ENCODE measurements at places on chromosomes 11 and 22. TPM values are rescaled to one million over a fixed set of nuclear protein-coding genes. Genes with fewer than 3 reads are reported as not detected.

Gene PLEKHB1
- total RNA-seq = 58.1 TPM

- DNase-seq = no peak
Observed at GRCh38 chr22:20248461-20248978, 19.6 kb downstream of the RTN4R start.

Gene SLCO2B1
- 112 TPM for total RNA-seq

Gene ACAT1
- 34.3 TPM for total RNA-seq

Gene TREH
- 23.0 TPM for total RNA-seq

DNA sequence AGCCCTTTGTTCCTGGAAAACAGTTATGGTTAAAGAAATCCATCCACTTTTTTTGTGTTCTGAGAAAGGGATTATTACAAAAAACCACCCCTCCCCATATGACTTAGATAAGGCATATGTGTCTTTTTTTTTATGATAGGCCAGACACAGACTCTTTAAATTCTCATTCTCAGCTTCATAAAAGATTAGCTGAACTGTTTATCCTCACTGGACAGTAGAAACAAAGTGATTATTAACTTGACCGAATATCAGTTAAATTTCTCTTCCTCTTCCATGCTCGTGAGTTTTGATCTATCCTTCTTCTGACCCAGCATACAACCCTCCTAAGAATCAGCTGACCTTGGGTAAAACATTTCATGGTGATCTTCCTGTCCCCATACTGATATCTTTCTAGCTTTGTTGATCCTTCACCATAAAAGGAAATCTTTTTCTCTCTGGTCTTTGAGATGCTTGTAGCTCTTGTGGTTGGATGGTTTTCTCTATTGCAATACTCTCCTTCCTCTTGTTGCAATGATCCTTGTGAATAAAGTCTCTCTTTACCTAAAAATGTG is 26.2 kb downstream of the OR2AG2 start:
- DNase-seq = no peak

DNA sequence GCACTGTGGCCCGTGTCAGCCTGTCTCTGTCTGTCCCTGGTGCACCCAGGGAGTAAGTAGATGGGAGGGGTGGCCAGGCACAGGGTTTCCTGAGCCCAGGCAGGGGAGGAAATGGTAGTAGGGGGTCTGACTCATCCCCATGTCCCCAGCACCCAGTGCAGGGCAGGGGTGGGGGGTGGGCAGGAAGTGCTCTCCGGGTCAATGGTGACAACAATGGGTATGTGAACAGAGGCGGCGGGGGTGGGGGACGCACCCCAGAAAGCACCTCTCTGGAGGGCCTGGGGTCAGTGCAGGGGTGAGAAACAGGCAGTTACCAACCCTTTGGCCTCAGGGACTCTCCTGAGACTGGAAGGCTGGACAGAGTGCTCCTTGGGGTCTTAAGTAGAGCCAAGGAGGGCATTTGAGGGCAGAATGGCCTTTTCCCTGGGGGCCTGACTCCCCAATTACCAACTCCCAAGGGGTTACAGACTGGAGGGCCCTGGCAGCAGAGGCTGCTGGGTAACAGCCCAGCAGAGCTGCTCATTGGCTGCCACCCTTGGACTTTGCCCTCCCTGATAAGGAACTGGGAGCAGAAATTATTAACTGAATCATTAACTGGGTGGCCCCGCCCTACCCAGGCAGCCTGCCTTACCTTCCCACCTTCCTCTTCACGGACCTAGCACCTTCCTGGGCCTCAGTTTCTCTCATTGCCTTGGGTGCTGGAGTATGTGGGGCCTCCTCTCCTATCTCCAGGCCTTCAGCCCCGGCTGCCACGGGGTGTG is 4.2 kb downstream of the MYRF start:
- peak; percentile 87 for DNase-seq

GRCh38 chr22:44046485-44047141 is 22.5 kb downstream of the PARVB start:
- no peak for DNase-seq

DNA sequence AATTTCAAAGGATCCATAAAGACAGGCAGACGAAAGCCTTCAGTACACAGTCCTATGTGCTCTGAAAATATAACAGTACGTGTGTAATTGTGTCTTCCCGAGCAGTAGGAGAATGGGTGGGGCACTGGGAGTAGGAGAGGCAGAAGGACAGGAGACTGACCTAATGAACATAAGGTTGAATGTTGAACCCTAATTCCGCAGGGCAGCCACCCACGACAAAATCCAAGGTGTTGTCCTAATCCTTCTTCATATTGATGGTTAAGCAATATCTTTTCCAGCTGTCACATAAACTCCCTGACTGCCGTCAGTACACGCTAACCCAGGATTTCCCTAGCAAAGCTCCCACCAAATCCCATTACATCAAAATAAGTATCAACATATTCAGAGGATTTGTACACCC is 34.5 kb downstream of the SPATA19 start:
- DNase-seq = no peak

Gene APOBEC3A
- total RNA-seq = not detected

Gene DGAT2
- 5.8 TPM for total RNA-seq

- no peak for DNase-seq
Observed at GRCh38 chr11:103875855-103876510, 160.5 kb upstream of the DDI1 start.

Gene EMID1
- total RNA-seq = 7.0 TPM

GRCh38 chr11:72747289-72747855 is 4.8 kb downstream of the ARAP1 start:
- no peak for DNase-seq

Gene MPPED2
- 5.6 TPM for total RNA-seq

- DNase-seq = no peak
Observed at GRCh38 chr11:31030138-31030792, 339.3 kb downstream of the DCDC1 start.

DNA sequence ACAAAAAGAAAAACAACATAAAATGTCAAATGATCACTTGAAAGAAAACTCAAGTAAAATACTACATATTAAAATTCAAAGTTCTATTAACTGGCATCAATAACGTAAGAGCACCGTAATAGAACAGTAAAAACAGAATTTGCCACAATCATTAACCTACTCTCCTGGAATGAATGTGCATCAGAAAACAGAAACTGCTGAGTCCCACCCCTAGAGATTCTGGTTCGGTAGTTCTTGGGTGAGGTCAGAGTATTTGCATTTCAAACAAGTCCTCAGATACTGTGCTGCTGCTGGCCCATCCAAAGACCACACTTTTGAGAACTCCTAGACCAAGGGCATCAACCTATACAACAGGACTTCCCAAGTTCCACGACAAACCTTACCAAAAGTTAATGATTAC is 23.5 kb downstream of the PITPNB start:
- no peak for DNase-seq

- peak; percentile 17 for DNase-seq
Observed at GRCh38 chr11:11534981-11535380, 86.8 kb downstream of the GALNT18 start.

DNA sequence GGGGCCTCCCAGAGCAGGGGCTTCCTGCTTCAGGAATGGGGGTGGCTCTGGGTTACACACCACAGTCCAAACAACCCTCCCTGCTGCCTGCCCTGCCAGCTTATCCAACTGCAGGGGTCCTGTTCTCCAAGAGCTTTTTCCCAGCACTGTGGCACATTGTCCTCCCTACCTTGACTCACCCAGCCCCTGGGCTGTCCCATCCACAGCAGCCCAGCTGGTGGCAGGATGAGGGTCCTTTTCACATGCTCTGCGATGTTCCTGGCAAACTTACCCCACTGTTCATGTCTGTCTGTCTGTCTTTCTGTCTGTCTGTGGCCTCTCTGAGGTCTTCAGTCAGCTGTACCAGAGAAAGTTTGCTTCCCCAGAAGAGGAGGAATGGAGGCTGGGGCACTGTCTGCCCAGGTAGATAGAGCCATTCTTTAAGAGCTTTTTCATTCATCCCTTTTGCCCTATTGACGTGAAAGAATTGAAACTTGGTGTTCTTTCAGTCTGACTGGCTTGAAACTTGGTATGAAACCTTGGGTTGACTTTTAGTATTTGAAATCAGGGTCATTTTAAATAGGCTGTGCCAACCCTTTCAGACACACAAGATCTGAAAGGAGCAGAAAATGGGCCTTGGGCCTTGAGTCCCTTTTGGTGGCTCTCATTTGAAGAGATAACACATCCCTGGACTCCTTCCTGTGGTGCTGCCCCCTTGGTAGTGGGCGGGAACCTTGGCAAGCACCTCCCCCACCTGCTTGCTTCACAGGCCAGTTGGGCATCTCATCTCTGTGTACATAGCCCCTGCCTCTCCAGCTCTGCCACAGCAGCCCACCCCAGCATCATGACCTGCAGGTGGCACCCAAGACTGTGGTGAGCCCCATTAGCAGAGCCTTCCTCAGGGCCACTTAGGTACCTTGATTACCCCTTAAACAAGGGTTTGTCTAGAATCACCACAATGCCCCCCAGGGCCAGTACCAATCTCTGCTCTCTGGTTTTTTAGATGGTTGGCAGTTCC is 74.6 kb upstream of the SUSD2 start:
- DNase-seq = no peak

DNA sequence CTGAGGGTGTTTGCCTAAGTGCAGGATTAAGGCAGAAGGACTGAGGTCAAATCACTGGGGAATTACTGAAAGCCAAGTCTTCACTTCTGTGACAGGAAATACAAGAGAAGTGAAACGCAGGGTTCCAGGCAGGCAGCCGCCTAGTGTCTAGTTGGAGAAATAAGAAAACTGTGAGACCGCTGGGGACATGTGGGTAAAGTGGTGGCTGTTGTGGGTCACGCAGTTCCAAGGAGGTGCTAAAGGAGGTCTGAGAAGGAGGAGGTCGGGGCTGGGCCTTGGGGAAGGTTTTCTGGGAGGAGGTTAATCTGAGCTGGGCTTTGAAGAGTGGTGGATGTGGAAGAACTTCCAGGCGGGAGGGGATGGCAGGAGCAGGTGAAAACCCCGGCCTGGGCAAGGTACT is 11.2 kb downstream of the MCM5 start:
- no peak for DNase-seq

Gene CSNK2A3
- 1.6 TPM for total RNA-seq

Gene SLC22A12
- total RNA-seq = not detected

Gene TSPAN32
- total RNA-seq = 1.1 TPM

GRCh38 chr11:2194877-2195755 is 23.5 kb upstream of the TH start:
- DNase-seq = no peak

Gene PIWIL4
- total RNA-seq = 11.0 TPM

- DNase-seq = no peak
Observed at GRCh38 chr11:57214098-57214417, 23.0 kb downstream of the APLNR start.

- DNase-seq = peak; percentile 60
Observed at GRCh38 chr22:37051391-37052385, at the start of gene KCTD17. Gene KCTD17 (plus strand): TSS chr22:37051742. CDS start chr22:37051761, 19 bp downstream.

DNA sequence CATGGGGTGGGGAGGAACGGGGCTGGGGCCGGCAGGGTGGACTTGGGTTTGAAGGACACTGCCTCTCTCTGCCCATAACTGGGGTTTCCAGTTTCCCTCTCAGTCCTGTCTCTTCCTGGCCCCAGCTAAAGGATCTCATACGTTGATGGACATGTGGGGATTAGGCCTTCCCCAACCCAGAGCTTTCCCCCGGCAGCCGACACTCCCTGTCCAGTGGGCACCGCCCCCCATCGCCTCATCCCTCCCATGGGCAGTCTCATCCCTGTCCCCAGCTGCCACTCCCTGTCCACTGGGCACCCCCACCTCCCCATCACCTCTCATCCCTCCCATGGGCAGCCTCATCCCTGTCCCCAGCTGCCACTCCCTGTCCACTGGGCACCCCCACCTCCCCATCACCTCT is 22.2 kb upstream of the ACR start:
- no peak for DNase-seq

GRCh38 chr11:46047520-46047919 is 73.7 kb downstream of the PHF21A start:
- no peak for DNase-seq

Gene NCAM1
- 20.3 TPM for total RNA-seq

Gene TSSK2
- not detected for total RNA-seq

Gene ZNF70
- 6.8 TPM for total RNA-seq

GRCh38 chr11:13972944-13973343 is 10.4 kb downstream of the SPON1 start:
- DNase-seq = no peak

DNA sequence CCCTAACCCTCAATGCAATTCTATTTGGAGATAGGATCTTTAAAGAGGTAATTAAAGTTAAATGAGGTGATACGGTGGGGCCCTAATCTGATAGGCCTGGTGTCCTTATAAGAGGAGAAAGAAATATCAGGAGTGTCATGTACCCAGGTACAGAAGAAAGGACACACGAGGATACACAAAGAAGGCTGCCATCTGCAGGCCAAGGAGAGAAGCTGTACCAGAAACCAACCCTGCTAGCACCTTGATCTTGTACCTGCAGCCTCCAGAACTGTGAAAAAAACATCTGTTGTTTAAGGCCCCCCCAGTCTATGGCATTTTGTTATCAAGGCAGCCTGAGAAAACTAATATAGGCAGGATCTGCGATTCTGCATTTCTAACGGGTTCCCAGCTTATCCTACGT is 44.2 kb downstream of the FBXO7 start:
- DNase-seq = no peak

DNA sequence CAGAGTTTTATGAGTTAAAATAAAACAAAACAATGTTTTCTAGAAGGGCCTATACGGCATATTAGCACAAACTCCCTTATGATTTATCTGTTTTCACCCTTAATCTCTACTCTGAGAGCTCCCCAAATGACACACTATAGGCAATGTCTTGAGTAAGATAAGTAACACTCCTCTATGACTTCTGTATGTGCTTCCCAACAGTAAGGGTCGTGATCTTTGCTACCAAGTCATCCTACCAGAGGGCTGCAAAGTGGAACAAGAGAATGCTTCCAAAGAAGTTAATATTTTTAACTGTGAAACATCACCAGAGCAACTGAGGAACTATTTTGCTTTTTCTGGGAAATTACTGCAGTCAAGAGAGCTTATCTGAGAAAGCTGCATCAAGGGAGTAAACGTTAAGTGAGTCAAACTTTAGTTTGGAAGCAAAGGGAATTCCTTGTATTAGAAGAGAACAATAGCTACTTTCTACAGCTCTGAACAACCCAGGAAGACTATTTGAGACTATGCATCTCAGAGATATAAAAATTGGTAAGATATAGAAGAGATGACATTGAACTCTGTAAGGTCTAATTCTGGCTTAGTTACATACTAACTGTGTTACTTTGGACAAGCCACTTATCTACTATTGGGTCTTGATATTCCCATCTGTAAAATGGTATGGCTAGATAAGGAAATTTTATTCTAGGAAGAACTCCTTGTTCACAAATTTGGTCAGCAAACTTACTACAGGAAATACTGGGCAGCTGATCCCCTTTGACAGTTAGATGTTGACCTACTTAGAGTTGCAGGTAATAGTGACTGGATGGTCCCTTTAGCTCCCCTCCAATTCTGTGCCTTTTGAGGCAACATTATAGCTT is 43.7 kb upstream of the CCDC34 start:
- DNase-seq = no peak

DNA sequence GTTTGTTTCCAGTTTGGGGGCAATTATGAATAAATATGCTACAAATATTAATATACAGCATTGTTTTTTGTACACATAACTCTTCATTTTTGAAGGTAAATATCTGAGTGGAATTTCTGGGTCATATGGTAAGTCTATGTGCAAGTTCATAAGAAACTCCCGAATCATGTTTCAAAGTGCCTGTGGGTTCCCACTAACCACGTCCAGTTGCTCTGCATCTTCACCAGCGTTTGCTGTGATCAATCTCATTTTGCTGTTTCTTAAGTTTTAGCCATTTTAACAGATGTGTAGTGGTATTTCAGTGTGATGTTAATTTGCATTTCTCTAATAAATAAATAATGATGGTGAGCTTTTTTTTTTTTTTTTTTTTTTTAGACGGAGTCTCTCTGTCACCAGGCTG is 14.2 kb upstream of the CSRP3 start:
- DNase-seq = no peak

All from mucosa of gallbladder (tissue), 1 donor.